T-helper 2 cell (primary cell): ENCODE measurements at places on chromosomes 12 and 14.

DNA sequence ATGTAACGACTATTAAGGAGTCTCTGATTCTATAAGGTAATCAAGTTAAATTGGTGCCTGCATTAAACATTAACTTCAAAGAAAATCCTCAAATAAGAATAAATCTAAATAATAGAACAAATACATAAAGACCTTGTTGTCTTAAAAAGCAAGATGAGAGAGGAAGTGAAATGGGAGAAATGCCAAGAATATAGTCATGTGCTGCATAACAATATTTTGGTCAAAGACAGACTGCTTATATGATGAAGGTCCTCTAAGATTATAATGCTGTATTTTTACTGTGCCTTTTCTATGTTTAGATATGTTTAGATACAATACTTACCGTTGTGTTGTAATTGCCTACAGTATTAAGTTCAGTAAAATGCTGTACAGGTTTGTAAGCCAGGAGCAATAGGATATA lies 213.6 kb downstream of the C12orf42 start:
- no peak for DNase-seq

- no peak for DNase-seq
Observed at GRCh38 chr14:90405101-90405500, 8.3 kb downstream of the CALM1 start.

GRCh38 chr12:101748907-101749306 lies 9.6 kb upstream of the SYCP3 start:
- DNase-seq: no peak

GRCh38 chr12:104581005-104581570 lies 124.3 kb downstream of the CHST11 start:
- no peak for DNase-seq

DNA sequence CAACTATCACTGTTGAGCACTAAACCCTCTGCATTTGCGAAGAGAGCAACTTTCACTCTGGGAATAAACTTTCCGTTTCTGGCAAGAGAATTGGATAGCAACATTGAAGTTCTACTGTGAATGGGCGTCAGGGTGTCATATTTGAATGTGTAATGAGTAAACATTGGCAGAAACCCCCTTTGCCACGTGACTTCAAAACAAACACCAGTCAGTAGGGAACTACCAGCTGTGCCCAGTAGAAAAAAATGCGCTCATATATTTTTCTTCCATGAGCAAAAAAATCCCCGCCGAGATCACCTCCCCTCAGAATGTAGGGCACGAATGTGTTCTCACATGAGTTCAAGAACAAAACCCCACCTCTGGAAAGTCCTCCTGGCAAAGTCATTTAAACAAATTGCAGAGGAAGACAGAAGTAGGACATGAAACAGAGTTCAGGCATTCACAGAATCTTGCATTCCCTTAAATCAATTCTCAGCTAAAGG lies 80.6 kb downstream of the BTG1 start:
- DNase-seq: no peak

GRCh38 chr12:131088701-131089530 lies 135.2 kb downstream of the ADGRD1 start:
- DNase-seq: no peak

- no peak for DNase-seq
Observed at GRCh38 chr12:31742891-31743290, 14.1 kb upstream of the AMN1 start.

DNA sequence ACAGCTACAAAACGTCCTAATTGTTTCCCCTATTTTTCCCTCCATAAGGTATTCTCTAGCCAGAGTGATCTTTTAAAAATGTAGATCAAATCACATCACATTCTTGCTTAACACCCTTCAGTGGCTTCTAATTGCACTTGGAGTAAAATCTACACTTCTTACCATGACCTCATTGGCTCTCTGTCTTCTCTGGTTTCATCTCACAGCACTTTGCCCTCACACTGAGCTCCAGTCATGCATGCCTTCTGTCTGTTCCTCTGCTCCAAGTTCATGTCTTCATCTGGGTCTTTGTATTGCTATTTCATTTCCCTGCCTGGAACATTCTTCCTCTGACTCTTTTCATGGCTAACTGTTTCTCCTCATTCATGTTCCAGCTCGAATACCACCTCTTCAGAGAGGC lies 220.4 kb upstream of the GARIN6 start:
- no peak for DNase-seq

- no peak for DNase-seq
Observed at GRCh38 chr14:105392131-105393090, 5.9 kb upstream of the TEX22 start.

DNA sequence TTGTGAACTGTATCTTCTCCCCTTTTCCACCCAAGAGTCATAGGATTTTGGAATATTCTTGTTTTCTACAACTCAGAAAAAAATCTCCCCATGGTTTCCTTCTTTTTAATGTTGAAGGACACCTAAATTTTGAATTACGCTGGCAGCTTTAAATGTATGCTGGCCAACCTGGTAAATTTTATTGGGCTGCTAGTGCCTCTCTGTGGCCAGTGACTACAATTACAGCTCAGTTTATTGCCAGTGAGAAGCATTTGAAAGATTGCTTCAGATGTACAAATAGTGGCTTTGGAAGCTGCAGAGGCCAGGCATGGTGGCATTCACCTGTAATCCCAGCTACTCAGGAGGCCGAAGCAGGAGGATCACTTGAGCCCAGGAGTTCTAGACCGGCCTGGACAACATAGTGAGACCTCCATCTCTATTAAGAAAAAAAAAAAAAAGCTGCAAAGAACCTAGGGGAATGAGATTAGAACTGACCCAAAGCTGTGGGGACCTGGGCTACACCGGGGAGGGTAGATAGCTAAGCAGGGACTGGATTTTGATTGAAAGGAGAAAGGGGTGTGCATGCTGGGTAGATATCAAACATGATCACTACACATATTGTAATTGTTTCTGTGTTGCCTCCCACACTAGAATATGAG lies 7.6 kb upstream of the RAB21 start:
- DNase-seq: peak; percentile 34

DNA sequence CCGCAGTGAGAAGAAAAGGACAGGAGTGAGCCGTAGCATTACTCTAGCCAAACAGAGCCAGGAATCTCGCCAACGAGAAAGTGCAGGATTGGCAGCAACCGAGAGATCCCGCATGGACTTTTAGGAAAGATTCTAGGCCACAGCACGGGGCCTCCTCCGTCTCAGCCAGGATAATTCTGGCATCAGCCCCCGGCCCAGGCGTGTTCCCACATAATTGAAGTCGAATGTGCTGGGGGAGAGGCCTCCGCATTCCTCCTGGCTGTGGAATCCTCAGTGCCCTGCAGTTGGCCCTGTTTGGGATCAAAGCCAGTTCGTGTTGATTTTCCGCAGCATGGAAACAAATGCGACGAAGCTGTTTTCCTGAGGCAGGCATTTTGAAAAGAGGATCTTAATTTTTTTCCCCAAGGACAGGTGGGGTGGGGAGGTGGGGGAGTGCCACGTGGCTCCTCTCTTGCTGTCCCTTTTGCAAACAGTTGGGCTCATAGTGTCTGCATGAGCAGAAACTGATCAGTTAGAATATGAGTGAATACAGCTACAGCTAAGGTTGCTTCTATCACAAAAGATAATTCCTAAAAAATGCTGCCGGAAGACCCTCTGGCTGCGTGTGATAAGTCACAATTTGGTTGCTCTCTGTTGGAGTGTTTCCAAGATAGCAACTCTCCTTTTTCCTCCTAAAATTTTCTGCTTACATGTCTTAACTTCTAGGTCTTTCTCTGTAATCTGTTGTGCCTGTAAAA lies 37.3 kb upstream of the ATXN2 start:
- no peak for DNase-seq

GRCh38 chr14:58750321-58751269 lies 112.8 kb downstream of the DACT1 start:
- no peak for DNase-seq

- DNase-seq: no peak
Observed at GRCh38 chr14:36105401-36105800, 71.1 kb downstream of the PTCSC3 start.

GRCh38 chr14:79057333-79057732 lies 887.2 kb downstream of the NRXN3 start:
- DNase-seq: no peak

DNA sequence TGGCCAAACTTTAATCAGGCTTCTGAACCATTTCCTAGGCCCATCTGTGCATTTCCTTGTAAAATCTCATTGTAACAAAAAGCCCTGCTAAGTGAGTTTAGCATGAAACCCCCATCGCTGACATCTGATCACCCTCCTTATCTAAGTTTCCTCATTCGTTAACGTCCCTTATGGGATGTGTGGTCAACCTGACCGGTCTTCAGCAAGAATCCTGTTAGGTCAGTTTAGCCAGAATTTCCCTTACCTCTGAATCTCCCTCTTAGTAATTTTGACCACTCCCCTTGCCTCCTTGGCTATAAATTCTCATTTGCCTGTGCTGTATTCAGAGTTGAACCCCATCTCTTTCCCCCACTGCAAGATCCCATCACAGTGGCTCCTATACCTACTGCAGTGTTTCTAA lies 239.3 kb downstream of the RMST start:
- no peak for DNase-seq

GRCh38 chr14:41549282-41549681 lies 57.4 kb upstream of the LRFN5 start:
- no peak for DNase-seq

- no peak for DNase-seq
Observed at GRCh38 chr12:118884226-118884625, 97.1 kb upstream of the SRRM4 start.

DNA sequence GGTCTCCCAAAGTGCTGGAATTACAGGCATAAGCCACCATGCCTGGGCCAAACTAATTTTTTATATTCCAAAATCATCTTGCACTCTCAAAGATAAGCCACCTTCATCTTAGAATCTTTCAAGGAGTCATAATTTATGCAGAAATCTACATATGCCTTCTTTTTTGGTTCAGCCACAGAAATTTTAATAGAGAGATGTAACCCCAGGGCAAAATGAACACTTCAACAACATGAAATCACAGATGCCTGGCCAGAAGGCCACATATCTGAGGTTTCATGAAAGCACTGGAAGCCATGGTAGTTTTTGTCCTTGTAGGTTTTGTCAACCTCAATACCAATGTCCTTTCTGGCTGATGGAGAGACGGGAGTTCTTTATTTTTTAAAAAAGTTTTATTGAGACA lies 9.8 kb downstream of the SUPT16H start:
- DNase-seq: no peak

DNA sequence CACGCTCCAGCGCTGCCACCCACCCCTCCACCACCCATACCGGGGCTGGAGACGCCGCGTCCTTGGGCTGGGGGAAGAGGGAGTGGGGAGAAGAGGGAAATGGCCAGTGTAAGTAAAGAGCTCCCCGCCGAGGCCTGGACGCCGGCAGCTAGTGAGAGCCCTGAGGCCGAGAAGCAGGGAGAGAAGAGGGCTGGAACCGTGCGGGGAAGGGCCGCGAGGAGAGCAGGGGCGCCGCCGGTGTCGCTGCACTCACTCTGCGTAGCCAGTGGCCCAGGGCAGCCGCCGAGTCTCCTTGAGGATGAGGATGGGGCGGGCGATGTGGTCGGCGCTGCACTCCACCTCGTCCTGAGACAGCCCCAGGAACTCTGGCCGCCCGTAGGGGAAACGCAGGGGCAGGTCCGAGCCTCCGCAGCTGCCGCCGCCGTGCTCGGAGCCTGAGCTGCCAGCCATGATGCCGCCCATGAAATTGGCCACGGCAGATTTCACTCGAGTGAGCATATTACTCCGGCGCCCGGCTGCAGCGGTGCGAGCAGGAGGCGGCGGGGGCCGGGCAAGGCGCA lies 631 bp downstream of the PPM1H start:
- no peak for DNase-seq

DNA sequence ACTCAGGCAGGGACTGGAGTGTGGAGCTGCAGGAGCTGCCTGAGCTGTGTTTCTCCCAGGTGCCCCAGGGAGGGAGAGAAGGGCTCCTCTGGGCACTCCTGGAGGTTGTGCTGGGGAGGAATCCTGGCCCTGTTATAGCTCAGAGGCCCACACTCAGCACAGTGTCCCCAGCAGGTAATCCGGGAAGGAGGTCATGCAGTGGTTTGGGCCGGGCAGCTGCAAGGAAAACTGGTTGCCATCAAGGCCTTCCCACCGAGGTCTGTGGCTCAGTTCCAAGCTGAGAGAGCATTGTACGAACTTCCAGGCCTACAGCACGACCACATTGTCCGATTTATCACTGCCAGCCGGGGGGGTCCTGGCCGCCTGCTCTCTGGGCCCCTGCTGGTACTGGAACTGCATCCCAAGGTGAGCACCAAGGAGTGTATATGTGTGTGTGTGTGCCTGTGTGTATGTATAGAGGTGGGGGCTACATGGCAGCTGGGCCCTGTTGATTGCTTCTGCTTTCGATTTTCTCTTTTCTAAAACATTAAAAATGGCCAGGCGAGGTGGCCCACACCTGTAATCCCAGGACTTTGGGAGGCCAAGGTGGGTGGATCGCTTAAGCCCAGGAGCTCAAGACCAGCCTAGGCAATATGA lies 2.0 kb downstream of the AMHR2 start:
- no peak for DNase-seq
